Vagina (tissue), 2 donors: ENCODE measurements at places on chromosomes 12 and 14.

GRCh38 chr12:53097207-53097563, 282 bp upstream of the IGFBP6 start:
- no peak for DNase-seq

DNA sequence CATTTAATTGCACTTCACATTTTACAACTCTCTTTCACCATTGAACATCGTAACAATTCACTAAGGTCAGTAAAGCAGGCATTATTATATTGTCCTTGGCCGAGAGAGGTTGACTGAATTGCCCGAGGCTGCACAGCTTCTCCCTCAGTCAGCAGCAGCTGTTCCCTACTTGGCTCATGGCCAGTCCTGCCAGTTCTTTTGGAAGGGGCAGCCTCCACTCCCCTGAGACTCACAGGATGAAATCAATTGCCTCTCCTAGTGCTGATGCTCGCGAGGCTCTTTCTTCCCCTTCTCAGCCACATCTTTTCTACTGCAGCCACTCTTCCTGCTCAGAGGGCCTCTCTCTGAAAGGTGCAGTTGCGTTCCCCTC, 79.9 kb upstream of the KCNA1 start:
- no peak for DNase-seq

DNA sequence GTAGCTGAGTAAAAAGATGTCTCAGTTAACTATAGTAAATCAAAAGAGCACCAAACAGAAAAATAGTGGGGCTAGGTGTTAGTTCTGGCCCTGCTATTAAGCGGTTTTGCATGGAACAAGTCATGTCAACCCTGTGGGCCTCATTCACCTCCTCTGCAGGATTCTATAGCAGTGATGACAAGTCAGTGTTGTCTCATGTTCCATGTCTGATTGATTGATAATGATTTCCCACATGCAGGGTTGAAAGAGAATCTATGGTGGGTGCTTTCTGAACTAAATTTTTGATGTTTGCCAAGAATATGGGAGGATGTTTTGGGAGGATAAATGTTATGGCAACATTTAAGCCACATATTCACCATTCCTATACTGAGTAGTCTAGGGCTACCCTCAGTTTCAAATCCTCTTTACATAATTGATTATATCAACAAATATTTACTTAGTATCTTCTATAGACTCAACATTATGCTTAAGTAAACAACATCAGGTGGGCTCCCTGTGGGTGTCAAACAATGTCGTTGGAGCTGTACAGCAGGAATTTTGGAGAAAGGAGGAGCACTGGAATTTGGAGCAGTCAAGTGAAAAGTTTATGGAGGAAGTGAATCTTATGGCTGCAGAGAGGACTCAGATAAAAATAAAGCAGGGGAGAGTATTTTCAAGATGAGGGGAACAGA, 48.6 kb downstream of the IRAK3 start:
- DNase-seq, result no peak

- DNase-seq, result no peak
Measured at GRCh38 chr12:6615802-6616201, 8.6 kb upstream of the CHD4 start.
